Stimulated activated CD8-positive, alpha-beta memory T cell treated with anti-CD3 and anti-CD28 coated beads, Interleukin-15, amount 100 ng/mL, for 4 hours (primary cell): ENCODE measurements at places on chromosomes 4 and X.

DNA sequence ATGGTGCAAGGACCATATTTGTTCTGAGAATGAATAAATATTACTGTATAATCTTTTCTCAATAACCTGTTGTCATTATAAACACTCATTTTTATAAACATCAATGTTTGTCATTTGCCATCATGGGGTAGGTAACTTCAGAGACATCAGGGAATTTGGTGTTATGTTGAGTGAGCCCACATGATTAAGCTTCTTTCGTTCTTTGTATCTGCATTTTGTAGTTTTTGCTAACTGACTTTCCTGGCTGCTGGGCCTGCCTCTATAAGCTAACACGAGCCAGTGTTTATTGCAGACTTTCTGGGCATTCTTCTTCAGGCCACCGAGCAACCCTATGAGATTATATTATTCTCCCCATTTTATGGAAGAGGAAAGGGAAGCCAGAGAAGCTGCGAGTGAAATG is 48.8 kb upstream of the MTMR1 start:
- no peak for DNase-seq

DNA sequence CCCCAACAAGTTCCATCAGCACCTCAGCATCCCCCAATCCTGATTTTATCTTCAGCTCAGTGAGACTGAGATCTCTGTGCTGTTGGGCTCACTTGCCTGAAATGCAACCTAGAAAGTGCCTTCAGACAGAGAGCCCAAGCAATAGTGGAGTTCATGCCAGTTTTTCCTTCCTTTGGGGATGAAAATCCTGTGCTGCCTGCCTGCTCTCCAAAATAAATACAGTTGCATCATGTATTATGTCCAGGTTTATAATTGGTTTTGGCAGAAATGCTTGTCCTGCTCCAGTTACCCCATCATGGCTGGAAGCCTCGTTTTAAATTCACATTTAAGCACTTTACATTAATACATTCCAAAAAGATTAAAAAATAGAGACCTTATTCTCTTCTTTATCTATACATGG is 1865.5 kb upstream of the TENM3 start:
- DNase-seq = no peak

- DNase-seq = no peak
These were observed 57.1 kb upstream of the EFHC2 start for GRCh38 chrX:44400588-44400987.

DNA sequence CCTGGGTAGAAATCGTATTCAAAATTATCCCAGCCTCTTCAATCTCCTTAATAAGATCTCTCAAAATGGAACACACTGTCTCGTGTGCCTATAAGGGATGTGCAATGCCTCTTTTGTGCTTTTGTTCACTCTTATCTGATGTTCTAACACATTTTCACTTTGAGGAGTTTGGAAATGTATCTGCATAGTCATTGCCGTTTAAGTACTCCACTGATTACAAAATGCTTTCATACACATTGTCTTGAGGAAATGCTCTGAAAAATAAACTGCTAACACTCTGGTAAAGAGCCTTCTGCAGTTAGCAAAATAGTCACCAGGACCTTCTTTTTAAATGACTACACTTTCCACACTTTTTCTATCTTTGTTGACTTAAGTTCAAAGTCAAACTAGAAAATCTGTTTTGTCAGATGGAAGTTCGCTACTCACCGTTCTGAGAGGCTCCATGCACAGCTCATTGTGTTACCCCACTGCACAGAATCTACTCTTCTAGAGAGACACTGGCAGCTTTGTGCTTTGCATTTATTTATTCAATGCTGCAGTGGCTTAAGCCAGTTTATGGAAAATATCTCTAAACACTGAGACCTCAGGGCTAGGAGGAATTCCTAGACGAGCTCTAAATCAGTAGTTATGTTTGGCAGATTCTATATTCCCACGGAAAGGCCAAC is 159.0 kb downstream of the CHIC2 start:
- no peak for DNase-seq

DNA sequence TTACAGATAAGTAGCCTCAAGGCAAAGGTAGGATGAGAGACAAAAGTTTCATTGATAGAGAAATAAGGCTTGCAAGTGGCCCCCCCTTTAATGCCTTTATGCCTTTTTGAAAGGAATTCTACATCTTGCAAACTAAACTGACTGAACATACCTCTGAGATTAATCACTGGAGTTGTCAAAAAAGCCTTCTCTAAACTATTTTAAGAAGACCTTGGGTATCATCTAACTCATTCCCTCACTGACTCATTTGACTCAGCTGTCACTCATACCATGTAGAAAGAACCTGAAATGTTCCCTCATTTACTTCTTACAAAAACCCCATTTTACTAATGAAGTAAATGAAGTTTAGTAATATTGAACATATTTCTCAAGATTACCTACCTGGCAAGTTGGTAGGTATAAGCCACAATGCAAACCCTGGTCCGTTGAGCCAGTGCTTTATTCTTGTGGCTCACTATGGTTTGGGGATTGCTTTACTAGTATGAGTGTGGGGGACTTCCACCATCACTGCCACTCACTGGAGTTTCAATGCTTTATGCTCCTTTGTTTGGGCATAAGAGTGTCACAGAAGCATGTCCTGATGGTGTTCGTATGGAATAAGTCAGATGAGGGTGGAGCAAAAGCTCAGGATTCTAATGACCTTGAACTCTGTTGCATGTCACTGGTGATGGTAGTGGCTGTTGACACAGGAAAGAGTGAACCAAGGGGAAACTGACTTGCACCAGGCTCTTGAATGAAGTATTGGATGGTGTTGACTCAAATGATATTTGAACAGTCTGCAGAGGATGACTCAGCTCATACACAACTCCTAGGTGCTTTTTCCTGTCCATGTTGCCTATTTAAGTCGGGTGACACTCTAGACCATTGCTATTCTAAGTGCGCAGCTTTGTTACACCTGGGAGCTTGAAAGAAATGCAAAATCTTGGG is 305.5 kb upstream of the EMCN start:
- DNase-seq = no peak

- DNase-seq = peak; percentile 70
These were observed at the start of gene SEC24D for GRCh38 chr4:118835571-118836300. TSS of gene SEC24D (minus strand) at chr4:118836126. CDS start at chr4:118833696, 2,430 bp downstream.

- no peak for DNase-seq
These were observed 144.0 kb downstream of the ADAM29 start for GRCh38 chr4:175062183-175062592.

DNA sequence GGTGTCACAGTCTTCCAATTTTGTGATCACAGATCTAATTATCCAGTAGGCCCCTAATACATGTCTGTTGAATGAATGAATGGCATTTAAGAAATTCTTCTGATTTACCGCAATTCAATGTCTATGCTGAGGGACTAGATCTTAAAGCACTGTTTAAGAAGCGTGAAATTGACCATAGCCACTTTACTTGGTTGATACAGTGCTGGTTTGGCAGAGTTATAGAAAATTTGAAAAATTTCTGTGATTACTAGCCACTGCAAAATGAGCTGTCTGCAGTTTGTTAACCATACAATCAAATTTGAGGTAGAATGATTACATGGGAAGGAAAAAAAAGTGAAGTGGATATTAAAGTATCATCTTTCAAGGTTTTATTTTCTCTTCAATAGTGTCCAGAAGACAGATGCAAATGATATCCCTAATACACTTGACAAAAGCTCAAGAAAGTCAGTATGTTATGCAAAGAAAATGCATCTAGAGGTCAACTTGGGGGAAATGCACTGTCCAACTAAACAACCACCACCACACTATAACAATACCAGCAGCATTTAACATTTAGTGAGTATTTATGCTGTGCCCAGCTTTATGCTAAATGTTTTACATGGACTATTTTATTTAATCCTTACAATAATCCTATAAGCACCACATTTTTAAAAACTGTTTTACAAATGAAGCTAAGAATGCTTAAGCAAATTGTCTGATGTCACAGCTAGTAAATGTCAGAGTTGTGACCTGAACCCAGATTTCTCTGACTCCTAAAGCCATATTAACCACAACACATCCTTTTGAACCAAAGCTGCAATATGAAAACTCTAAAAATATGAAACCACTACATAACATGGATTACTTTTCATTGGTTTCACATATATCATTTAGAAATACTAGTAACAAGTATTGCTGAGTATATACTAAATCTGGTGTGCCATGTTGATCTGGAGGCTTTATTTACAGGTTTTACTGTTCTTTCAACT is 217.9 kb upstream of the MAB21L2 start:
- no peak for DNase-seq

GRCh38 chr4:123870216-123870876 is 473.8 kb downstream of the SPRY1 start:
- no peak for DNase-seq

DNA sequence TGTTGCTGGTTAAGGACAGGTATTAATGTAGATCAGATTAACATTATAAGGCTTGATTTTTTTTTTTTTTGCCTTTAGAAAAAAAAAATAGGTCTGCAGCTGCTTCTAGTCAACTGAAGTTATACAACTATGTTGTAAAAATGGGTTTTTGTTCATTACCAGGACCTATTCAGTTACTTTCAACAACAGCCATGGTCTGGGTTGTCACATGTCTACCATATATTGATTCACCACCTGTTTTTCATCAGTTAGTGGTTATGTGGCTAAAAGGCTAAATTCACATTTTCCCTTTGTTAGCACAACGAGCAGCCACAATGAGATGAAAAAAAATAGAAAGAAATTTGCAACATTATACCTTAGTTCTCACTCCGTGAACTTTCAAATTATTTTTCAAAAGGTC is 45.5 kb downstream of the GLRB start:
- no peak for DNase-seq

- no peak for DNase-seq
These were observed 91.0 kb upstream of the BCOR start for GRCh38 chrX:40188573-40189417.

DNA sequence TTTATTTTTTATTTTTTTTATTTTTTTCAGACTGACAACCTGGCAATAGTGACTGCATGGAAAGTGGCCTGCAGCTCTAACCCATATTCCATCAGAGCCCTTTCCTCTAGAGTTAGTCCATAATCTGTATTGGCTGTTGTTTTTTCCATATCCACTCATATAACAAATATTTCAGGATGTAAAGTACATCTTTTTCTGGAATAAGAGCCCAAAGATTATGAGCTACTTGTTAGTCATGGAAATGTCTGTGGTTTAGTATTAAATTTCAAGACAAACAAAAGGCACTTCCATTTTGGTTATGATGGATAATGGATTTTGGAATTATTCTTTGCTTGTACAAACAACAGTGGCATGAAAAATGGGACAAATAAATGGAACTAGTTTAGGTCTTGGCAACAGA is 296.0 kb upstream of the HS3ST1 start:
- no peak for DNase-seq

- no peak for DNase-seq
These were observed 3.6 kb upstream of the THOC2 start for GRCh38 chrX:123736333-123736921.

GRCh38 chr4:91111556-91111955 is 984.4 kb downstream of the CCSER1 start:
- no peak for DNase-seq

DNA sequence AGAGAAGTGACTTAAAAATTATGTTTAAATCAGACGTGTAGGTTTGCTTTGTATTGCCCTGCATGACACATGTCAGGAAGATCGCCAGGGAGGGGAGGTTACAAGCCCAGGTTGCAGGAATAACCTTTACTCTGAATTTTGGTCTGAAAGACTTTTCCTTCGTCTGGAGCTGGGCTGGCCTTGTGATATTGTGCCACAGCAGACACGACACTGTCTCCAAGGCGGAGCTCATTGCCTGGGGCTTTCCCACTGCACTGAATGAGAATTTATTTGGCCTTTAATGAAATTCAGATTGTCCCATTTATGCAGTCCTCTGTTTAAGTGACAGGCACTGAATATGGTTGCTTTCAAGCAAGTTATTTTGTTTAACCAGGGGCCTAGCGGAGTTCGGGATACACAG is 45.1 kb downstream of the RHOH start:
- DNase-seq = no peak

DNA sequence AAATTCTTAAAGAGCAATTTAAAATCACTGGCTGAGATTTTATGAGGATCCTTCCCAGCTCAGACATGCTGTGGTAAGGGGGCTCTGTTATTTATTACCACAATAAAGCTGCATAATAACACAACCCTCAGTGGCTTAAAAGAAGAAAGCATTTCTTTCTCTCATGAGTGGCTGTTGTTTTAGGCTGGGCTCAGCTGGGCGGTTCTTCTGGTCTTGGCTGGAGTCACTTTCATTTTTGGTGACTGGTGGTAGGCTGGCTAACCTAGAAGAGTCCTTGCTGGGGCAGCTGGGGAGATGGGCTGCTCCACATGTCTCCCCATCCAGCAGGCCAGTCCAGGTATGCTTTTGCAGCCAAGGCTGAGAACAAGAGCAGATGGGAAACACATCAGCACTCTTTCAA is 113.0 kb upstream of the MSX1 start:
- no peak for DNase-seq

DNA sequence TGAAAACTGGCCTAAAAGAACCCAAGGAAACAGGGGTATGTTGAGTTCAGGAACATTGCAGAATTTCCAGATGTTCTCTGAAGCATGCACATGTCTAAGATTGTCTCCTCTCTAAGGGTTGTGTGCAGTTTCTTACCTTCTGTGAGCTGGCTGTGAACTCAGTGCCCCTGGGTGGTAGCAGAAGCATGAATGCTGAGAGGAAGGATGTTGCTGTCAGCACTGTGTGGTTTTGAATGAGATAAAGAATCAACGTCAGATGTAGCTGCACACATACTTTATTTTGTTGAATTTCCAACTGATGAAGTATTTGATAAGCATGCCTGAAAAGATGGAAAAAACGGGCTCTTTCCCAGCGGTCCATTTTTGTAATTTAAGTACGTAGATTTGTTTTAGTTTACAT is 23.8 kb upstream of the CD38 start:
- DNase-seq = peak; percentile 24

- no peak for DNase-seq
These were observed 28.5 kb upstream of the CRMP1 start for GRCh38 chr4:5921101-5921980.

DNA sequence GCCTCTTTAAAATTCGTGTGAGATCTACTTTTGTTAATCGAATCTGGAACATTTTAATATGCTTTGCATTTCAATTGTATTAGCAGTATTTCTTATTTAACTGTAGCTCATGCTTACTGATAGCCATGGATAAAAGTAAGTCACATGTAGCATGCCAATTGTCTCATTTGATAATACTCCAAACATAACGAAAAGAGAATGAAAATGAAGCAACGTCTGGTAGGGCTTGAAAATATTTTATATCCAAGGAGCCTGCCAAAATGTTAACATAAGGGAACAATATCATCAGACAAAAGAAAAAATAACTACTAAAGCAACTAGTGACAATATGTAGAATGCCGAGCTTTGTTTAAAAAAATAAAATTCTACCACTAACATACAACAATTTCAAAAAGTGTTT is 94.1 kb upstream of the MID1 start:
- DNase-seq = no peak

DNA sequence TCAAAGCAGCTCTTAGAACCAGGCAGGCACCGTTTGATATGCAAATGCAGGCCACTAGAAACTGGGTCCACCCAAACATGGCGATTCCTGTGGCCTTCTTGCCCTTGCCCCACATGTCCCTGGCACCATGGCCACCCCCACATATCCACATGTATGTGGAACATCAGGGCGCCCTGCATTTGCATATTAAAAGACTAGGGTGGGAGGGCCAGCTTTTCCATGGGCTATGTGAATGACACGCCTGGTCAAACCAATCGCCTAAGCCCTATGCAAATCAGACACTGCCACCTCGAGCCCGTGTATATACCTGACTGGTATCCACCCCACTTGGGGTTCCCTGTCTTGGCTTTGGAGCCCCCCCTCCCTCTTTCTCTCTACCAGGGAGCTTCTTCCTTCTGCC is 107.0 kb downstream of the ABLIM2 start:
- DNase-seq = no peak
